ENCODE measurements at places on chromosomes 1 and 21.

DNA sequence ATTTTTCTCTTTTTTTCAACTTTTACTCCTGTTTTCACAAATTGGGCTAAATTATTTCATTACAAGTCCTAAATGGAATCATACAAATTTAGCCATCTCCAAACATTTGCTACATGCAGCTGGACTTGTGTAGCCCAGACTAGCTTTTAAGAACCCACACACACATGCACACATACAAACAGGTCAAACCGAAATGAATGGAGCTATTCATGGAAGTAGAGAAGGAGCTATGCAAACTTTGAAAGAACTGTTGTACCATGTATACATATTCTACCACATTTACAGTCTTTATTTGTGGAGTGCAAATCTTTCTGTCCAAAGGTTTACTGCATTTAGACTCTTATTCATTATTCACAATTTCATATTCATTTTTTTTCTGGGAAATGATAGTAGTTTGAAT is 189.1 kb upstream of the RNPC3 start:
- no peak for DNase-seq

DNA sequence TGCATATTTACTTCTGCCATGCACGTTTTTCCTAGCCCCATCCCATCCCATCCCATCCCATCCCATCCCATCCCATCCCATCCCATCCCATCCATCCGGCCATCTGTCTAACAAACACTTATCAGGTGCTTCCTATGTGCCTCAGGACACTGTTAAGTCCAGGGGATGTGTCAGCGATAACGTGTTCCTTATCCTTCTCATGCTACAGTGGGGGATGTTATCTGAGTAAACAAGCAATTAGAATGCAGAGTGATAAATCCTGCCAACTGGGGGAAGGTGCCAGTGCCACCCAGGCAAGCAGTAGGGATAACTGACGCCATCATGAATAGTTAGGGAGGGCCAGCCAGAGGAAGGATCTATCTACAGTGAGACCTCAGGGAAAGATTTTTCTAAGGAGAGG is 304.2 kb downstream of the CAMTA1 start:
- no peak for DNase-seq

GRCh38 chr1:150150133-150151021 is 661 bp downstream of the PLEKHO1 start:
- DNase-seq = no peak

DNA sequence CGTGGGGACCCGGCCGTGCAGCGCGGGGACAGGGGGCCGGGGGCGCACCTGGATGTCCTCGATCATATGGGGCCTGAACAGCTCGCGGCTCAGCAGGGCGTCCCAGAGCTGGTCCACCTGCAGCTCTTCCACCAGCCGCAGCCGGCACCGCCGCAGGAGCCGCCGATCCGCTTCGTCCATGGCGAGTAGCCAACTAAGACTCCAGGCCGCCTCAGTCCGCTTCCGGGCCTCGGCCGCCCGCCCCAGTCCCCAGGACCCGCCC is at the start of gene CASP9:
CASP9 (minus strand) TSS at position 195 of the 262 bp plus-strand sequence; CDS start at position 180, 15 bp downstream.
- DNase-seq = no peak

DNA sequence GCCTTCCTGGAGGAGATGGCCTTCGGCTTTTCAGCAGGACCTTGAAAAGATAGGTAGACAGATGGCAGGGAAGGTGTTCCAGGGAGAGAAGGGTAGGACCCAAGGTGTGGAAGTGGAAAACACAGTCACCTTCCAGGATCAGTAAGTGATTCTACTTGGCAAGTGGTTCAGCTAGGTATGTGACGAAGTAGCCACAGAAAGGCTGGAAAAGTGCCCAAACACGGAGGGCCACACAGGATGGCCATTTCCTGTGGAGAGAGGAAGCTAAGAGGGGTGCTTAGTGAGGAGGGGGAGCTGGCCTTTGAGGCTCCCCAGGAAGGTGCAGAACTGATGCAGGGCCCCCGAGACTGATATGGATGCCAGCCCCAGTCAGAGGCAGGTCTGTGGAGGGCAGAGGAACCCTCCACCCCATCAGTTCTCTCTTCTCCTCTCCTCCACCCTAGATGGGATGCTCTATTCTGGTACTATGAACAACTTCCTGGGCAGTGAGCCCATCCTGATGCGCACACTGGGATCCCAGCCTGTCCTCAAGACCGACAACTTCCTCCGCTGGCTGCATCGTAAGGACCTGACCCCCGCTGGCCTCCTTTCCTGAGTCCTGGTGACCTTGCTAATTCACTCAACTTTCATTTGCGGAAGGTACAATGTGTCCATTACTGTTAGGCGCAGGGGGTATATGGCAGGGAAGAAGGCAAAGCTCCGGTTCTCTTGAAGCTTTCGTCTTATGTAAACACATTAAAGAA is 6.8 kb downstream of the SEMA4A start:
- DNase-seq = no peak

GRCh38 chr21:42261829-42262200 is 42.9 kb downstream of the ABCG1 start:
- DNase-seq = no peak

All from dermis microvascular lymphatic vessel endothelial cell (primary cell).